GM12892 (cell line): ENCODE measurements at places on chromosomes 1 and 21.
A peak's percentile ranks its signal among the peaks of the same experiment; 100 is the strongest.

- peak; percentile 89 for DNase-seq
Observed at GRCh38 chr1:17119076-17119772, at the start of gene PADI2. Gene PADI2, minus strand, starts transcription at chr1:17119451. Its CDS starts 80 bp downstream, at chr1:17119371.

DNA sequence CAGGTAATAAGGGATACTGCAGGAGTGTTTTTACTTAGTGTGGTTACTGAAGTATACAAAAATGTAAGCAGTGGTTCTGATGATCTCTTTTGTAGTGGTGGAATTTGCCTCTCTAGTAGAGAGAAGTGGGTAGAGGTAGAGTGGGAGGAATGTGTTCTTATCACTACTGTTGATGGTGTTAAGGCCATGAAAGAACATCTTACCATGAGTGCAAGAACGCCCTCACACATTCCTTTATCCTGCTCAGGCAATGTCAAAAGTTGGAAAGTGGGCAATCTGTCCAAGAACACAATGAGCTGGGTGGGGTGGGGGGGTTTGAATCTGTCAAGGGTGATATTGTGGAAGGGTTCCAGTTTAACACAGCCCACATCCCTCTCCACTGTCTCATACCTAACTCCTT, 78.6 kb downstream of the TTLL7 start:
- no peak for DNase-seq

GRCh38 chr1:226990133-226990716, 50.1 kb downstream of the COQ8A start:
- DNase-seq, result no peak

DNA sequence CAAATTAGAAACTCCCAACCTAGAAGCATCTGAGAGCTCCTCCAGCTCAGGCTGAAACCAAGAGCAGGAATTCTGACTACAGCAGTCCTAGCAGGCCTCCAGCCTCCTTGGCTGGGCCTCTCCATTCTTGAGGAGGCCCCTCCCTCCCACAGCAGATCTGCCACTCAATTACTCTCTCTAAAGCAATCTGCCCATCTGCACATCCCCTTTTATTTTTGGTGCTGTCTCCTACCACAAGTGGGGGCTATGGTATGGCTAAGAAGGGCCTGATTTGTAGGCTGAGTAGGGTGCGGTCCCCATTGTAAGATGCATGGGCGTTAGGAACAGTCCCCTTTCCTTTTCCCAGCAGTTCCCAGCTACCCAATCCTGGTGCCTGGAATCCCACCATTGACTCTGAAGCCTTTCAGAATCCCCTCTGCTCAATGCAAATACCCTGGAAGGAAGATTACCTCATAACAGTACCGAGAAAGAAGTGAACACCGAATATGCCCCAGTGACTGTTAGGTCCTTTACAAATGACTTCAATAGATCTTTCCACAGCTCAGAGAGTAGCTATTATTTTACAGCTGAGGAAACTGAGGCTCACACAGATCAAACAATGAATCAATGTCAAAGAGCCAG, 11.6 kb upstream of the TTC39A start:
- DNase-seq, result peak; percentile 54

DNA sequence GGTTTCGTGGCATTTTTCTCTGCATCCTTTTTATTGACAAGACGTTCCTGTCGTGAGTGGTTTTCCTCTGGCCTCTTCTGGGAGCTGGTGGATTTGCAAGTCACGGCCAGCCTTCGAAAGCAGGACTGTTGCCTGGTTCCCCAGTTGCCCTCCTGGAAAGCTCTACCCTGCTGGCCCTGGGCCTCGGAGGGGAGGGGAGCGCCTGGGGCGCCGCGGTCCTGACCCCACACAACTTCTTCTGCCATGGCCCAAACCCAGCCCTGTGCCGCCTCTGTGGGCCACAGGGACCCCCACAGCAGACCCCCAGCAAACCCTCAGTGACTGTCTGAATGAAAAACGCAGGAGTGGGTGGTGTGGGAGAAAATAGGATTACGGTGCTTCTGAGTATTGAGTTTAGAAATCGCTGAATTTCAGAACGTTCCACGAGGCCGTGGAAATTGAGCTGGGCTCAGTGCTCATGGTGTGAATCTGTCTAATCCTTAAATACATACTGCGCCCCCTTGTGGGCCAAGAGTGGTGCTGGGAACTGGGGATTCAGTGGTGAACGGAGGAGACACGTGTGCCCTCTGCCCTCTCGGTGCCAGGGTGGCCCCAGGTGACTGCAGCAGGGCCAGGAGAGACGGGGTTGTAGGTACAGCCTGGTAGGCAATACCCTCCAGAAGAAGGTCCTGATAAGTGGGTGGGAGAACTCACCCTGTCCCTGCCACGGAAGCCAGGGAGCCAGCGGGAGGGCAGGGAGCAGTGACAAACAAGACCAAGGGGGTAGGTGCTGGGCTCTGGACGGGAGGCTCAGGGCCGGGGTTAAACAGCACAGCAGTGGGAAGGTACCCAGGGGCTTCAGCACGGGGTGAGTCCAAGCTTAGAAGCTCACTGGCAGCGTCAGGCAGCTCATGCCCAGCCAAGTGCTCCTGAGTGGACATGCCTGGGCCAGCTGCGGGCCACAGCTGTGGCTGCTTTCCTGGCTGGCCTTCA, 101.2 kb upstream of the COL6A1 start:
- DNase-seq, result peak; percentile 57

- no peak for DNase-seq
Observed at GRCh38 chr1:51969038-51969705, 21.3 kb downstream of the RAB3B start.

DNA sequence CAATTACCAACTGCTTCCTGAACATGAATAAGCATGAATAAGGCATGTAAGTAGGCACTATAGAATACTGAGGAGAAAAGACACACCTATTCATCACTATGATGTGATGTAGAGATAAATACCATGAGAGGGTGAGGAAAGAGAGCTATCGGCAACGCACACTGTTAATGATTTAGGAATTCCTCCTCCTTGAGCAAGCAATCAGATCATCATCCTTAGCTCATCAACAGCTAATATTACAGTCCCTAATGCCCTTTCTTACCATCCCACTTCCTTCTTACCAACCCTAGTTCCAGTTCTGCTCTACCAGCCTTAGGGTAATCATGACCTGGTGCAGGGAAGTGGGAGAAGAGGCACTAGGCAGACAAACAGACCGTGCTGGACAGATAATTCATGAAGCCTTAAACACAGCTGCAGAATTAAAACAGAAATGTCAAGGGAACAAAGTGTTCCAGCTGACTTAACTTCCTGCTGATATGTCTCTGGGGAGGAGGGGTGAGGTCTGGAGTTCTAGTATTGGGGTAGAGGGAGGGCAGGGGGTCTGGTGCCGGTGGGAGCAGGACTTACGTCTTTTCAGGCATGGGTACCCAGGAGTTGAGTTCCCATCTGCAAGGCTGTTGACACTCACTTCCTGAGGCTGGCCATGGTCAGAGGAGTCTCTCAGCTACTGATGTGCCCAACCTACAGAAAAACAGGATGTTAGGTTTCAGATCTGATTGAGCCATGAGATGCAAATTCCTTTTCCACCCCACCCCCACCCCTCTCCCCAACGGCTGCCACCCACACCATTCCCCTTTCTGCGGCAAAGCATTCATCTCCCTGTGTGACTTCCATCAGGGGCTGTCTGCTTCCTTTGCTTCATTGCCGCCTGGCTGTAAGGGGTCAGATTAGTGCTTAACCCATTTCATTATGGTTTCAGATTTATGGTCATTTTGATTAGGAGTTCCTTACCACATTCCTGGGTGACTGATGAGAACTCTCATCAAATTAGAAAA, 12.6 kb upstream of the RCSD1 start:
- DNase-seq, result no peak

- peak; percentile 45 for DNase-seq
Observed at GRCh38 chr1:226223157-226223785, at the start of gene MIXL1. Gene MIXL1, plus strand, starts transcription at chr1:226223664. Its CDS starts 18 bp downstream, at chr1:226223682.

DNA sequence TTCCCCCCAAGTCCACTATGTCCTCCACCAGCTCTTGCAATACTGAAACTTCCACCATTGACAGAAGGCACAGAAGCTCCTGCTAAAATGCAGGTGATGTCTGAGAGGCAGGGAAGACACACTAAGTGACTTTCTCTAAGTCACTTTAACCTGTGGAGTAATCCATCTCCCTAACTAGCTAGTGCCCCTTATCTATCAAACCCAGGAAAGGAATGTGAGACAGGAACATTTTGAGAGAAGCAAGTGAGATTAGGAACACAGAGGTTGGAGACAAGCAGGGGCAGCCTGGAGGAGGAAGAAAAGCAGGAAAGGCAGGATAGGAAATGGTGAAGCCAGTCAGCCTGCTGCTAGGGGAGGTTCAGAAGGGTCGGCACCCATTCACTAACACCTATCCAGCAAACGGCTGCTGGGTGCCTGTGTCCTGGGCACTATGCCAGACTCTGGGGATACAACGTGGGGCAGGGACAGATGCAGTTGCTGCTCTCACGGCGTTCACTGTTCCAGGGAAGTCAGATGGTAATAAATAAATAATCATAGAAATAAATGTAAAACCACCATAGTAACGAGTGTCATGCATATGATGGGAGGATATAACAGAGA, 7.0 kb downstream of the GPA33 start:
- DNase-seq, result no peak

- DNase-seq, result no peak
Observed at GRCh38 chr21:18913914-18914313, 510.3 kb upstream of the TMPRSS15 start.

- no peak for DNase-seq
Observed at GRCh38 chr1:213049232-213049631, 1.8 kb upstream of the RPS6KC1 start.

GRCh38 chr1:17635276-17635675, 95.8 kb downstream of the ARHGEF10L start:
- no peak for DNase-seq

- no peak for DNase-seq
Observed at GRCh38 chr1:157277281-157277680, 139.1 kb upstream of the ETV3 start.

DNA sequence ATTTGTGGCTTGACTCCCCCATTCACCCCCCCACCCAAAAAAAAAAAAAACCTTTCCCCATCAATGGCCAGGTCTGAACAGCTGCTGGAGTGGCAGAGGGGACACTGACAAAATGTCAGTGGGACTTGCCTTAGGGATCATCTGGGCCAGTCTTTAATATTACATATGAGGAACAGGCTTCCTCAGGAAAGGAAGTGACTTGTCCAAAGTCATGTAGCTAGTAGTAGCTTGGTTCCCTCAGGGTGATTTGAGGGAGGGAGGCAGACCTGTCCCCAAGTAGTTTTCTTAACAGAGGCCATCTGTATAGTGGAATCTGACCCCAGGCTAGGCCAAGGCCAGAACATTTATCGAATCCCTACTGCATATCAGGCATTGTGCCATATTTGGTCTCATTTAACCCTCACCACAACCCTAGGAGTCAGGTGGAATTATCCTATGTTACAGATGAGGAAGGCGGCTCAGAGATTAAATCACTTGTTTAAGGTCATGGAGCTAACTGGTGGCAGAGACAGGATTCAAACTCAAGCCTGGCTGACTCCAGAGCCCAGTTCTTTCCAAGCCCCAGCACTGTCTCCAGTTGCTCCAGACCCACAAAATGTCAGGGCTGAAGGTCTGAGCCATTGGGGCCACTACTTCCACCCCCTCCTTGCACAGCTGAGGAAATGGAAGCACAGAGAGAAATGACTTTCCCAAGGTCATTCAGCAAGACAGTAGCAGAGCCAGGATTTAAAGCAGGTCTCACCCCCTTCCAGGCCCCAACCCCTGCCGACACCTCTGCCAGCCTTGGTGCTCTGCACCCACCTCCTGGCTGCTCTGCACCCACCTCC, 10.4 kb downstream of the ZBTB7B start:
- no peak for DNase-seq
